KBM-7 (cell line): ENCODE measurements at places on chromosomes 2 and 18.
A peak's percentile ranks its signal among the peaks of the same experiment; 100 is the strongest.

DNA sequence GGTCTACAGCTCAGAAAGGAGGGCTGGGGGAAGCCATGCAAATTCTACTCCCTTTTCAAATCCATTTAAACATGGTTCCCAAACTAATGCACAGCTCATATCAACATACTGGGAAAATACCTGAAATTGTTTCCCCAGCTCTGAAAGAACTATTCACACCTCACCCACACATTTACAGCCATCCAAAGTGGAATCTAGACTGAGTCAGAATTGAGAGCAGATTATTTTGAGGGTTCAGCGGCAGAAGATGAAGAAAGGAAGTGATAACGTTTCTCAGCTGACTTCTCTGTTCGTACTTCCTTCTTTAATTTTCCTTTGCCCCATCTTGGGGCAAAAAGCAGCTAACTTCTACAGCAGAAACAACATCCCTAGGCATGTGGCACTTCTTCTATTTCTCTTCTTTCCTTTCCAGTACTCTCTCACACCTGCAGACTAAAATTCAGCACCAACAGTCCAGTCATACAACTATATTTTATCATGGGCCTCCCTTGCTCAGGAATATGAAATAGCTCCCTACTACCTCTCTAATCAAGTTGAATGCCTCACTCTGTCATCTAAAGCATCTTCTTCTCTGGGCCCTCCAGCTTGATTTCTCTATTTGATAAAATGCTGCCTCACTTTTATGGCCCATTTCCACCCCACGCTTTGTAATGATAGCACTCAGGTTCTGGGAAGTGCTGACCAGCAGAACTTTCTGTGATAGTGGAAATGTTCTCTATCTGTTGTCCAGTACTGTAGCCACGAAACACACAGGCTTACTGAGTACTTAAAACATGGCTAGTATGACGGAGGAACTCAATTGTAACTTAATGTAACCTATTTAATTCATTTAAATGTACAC, 35.9 kb downstream of the ARHGAP25 start:
- DNase-seq = peak; percentile 47

- DNase-seq = no peak
These were observed 94.0 kb downstream of the FMNL2 start for GRCh38 chr2:152428800-152429582.

DNA sequence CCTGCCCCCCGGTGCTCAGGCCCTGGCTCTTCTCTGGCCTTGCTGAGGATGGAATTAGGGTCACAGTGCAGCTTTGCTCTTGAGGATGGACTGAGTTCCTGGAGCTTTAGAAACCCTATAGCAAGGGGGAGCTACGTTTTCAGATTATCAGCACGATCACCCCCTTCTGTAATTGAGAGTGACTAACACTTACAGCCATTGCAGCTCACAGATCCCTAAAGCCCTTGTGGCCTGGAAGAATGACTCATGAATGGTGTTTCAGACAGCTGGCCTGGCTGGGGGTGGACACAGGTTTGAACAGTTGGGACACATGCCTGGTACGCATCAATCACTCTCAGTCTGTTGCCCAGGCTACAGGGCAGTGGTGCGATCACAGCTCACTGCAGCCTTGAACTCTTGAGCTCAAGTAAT, 79.7 kb upstream of the IGFBP5 start:
- DNase-seq = no peak

DNA sequence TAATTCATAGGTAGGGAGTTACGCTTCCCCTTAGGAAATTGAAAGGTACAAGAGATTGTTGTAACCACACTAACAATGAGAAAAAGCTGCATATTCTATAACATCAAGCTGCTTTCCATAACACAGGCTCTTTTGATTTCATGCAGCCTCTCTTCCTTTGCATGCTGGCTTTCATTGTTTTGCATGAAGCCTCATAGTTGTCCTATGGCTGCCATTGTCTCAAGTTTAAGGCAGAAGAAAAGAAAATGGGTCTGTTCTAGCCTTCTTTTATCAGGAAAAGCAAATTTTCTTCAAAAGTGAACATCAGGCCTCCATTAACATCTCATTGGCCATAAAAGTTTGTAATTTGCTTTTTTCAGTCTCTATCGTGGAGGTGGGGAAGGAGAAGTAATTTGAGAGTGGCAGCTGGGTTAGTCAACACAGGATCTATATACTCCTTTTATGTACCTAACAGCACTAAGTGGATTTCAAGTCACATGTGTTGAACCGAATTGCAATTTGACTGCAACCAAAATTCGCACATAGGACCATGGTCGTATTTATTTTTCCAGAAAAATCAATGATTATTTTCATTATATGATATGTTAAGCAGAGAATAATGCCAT, 248.5 kb upstream of the RND3 start:
- DNase-seq = no peak

DNA sequence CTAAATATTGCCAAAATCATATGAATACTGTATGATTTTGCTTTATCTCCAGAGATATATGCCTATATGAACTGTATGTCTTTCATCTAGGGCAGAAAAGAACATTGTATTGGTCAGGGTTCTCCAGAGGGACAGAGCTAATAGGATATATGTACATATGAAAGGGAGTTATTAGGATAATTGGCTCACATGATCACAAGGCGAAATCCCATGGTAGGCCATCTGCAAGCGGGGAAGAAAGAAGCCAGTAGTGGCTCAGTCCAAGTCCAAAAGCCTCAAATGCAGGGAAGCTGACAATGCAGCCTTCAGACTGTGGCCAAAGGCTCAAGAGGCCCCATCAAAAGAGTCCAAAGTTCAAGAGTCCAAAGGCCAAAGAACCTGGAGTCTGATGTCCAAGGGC, 209.9 kb downstream of the RNF144A start:
- no peak for DNase-seq

DNA sequence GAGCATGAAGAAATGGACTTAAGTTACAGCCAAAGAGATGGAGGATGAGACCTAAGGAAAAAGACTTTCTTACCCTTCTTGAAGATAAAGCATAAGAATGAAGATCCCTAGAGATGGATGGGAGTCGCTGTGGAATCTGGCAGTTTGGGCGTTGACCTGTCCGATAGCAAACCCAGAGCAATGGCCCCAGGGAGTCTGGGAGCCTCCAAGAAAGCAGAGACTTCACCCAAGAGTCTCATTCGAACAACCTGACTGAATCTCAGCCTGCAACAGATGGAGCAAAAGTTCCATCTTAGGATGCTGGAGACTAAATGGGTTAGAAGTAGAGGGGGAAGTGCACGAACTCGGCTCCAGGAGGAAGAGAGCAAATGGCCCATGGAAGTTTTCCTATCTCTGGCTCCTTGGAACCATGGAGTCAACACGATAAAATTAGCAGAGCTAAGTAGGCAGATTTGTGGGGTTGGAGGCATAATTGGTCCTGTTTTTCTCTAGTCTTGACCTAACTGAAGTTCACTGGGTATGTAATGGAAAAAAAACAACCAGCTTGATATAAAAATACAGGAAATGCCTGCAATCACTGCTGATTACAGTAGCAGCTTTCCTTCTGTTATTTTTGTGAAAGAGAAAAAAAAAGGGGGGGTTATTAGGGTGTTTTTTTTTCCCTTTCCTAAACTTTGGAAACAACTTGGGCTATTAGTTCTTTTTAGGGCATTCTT, 178.4 kb upstream of the EPAS1 start:
- no peak for DNase-seq

DNA sequence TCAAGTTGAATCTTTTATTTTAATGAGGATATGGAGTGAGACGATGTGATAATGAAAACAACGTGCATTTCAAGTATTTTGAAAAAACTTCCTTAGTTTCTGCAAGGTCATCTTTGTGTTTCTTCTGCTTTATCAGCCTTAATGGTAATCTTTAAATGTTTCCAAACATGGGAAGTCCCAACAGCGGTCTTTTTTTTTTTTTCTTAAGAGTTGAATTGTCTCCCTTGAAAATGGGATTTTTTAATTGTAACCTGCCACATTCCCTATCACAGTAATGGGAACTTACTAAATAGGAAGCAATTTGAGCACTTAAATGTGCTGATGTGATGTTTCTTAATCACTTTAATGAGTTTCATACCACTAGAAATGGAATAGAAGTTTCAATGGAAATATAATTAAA, 45.8 kb downstream of the ATIC start:
- DNase-seq = no peak

GRCh38 chr18:33239298-33239697, 201.2 kb downstream of the CCDC178 start:
- DNase-seq = no peak

DNA sequence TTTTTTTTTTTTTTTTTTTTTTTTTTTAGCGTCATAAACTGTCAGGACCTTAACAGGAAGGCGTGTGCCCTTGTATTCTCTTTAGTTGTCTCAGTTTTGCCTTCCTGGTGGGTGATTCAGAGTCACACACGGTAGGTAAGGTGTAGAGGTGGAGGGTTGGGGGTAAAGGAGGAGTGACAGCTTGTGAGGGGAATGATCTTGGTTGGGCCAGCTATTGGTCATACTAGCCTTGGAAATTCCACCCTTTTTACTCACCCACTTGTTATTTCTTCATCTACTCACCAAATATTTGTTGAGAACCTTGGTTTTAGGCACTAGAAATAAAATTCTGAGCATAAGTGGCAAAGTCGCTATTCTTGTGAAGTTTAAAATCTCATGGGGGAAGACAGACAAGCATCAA, 22.2 kb downstream of the SMIM21 start:
- DNase-seq = no peak

- DNase-seq = no peak
These were observed 90.3 kb downstream of the DTNA start for GRCh38 chr18:34800381-34800780.

DNA sequence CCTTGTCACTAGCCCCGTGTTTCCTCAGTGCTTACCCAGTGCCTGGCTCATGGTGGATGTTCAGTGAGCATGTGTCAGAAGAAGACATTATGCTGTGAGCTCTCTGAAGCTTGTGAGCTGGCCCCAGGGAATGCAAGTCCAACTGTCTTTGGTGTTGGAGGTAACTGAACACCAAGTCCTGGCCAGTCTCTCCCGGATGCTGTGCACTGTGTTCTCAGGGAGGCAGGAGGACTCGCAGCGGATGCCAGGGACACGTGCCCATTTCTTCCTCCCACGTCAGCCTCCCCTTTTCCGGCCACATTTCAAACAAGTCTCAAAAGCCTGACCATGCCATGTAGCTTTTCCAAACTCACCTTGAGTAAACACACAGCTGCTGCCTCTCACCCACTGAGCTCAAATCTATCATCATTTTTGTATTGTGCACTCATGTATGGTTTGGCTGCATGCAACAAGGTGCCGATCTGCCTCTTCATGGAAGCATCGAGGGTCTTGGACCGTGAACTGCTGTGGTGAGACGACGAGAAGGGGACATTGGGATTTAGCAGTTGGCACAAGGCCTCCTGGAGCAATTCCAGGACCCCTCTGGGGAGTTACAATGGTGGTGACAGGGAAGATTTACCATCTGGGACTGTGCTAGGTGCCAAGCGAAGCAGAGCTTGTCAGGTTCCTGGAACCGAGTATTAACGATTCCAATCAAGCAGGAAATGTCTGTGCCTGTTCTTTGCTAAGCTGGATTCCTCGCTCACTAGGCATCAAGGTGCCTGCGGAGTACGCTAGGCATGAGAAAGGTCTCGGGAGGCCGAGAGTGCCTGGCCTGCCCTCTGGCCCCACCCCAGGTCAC, 44.4 kb upstream of the MGAT4A start:
- no peak for DNase-seq

DNA sequence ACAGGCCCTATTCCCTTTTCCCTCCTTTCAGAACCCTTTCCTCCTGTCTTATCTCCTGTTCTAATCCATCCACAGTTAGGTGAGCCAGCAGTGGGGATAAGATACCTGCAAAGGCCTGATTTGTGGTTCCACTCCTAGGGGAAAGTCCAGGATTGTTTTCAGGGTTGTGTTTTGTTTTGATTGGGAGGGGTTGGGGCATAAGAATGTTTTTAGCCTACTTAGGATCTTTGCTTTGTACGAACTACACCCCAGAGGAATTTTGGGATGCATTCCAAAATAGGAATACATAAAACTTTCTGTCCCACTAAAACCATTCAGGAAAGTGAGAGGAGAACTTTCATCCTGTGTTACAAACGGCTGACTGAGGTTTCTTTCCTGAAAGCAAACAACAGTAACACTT, 150.8 kb upstream of the PGAP1 start:
- no peak for DNase-seq

- DNase-seq = no peak
These were observed 181.8 kb downstream of the MYO1B start for GRCh38 chr2:191427031-191427430.

DNA sequence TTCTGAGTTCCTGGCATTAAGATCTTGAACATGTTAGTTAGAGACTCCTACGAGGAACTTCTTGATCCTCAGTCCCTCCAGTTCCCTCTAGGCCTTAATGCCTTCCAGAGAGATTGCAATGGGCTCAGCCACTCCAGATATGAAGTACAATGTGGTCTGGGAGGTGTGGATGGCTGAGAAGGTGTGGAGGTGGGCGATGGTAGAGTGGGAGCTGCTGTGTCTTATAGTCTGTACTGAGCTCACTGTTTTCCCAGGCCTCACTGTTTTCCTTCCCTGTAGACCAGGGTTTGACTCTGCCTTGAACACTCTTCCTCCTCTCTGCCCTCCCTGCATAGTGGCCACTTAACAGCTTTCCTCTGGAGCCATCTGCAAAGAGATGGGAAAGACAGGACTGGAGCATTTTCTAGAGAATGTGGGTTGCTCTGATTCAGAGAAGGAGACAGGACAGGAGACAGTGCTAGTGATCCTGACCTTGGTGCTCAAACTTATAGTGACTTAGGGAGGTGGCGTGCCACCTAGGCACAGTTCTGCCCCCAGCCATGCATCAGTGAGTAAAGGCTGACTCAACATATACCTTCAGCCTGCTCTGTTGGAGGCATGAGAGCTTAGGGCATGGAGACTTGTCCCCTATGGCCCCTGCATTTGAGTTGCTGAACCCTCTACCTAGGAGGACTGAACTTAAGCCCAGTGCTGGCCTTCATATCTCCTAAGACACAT, 129.7 kb downstream of the TDRD15 start:
- DNase-seq = no peak

DNA sequence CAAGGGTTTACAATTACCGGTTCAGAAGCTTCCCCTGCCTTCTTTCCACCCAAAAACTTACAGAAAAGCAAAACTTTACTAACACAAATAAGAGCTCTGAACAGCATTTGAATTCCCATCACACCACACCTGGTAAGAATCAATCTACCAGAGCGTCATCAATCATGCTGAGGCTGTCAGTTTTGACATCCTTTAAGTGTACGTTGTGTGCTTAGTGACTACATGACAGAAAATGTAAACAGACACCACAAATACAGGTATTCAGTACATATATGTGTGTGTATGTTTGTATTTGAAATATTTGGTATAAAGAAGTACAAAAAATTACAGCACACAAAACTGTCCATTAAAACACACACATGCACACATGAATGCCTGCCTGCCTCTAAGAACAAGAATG, 523.5 kb downstream of the TMEM182 start:
- DNase-seq = no peak
